ENCODE measurements at places on chromosomes 4 and X. TPM values are rescaled to one million over a fixed set of nuclear protein-coding genes. Genes with fewer than 3 reads are reported as not detected.

Gene AFP
- 3,875 TPM for total RNA-seq

Gene PPP2R2C
- total RNA-seq, result under 0.01 TPM

Gene PIR
- total RNA-seq, result 16.4 TPM

Gene VCX3A
- not detected for total RNA-seq

Gene KIF4A
- under 0.01 TPM for total RNA-seq

Gene HTT-AS
- not detected for total RNA-seq

Gene GUCY1A1
- 9.7 TPM for total RNA-seq

Gene AKAP14
- not detected for total RNA-seq

Gene FGF13
- 2.2 TPM for total RNA-seq

Gene UPF3B
- total RNA-seq, result 3.3 TPM

Gene CT45A2
- not detected for total RNA-seq

Gene MAGIX
- total RNA-seq, result 2.9 TPM

- H3K27ac ChIP-seq, result no peak overlapping the region
- H3K27me3 ChIP-seq, result no peaks in the 10 kb centered on the region
- no peaks in the 10 kb centered on the region for H3K36me3 ChIP-seq
- H3K4me1 ChIP-seq, result no peaks in the 10 kb centered on the region
- no peak overlapping the region for H3K4me3 ChIP-seq
- DNase-seq, result no peak
Observed at GRCh38 chr4:97662133-97662532, 481.1 kb downstream of the STPG2 start.

GRCh38 chr4:55218041-55218440, 92.6 kb upstream of the KDR start:
- no peak overlapping the region for H3K27ac ChIP-seq
- no peaks in the 10 kb centered on the region for H3K4me1 ChIP-seq
- H3K4me3 ChIP-seq, result no peak overlapping the region
- H3K27me3 ChIP-seq, result no peaks in the 10 kb centered on the region
- no peaks in the 10 kb centered on the region for H3K36me3 ChIP-seq

GRCh38 chr4:145804116-145804515, 124.2 kb downstream of the C4orf51 start:
- H3K4me3 ChIP-seq, result no peak overlapping the region
- H3K36me3 ChIP-seq, result no peaks in the 10 kb centered on the region
- DNase-seq, result no peak
- H3K27ac ChIP-seq, result no peak overlapping the region
- peaks cover 22% of the 10 kb centered on the region for H3K4me1 ChIP-seq

DNA sequence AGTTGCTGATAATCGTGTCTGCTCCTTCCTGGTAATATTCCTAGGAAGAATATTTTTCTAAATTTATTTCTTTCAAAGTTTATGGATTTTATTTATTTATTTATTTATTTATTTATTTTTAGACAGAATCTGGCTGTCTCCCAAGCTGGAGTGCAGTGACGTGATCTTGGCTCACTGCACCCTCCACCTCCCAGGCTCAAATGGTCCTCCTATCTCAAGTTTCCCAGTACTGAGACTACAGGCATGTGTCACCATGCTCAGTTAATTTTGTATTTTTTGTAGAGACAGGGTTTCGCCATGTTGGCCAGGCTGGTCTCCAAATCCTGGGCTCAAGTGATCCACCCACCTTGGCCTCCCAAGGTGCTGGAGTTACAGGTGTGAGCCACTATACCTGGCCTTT, 48.9 kb downstream of the PDLIM5 start:
- no peak overlapping the region for H3K4me3 ChIP-seq
- no peaks in the 10 kb centered on the region for H3K27me3 ChIP-seq
- H3K4me1 ChIP-seq, result peaks cover 6% of the 10 kb centered on the region

GRCh38 chr4:22122062-22122461, 173.5 kb upstream of the KCNIP4 start:
- no peak for DNase-seq
- no peaks in the 10 kb centered on the region for H3K4me1 ChIP-seq
- no peak overlapping the region for H3K4me3 ChIP-seq
- no peaks in the 10 kb centered on the region for H3K36me3 ChIP-seq
- H3K27ac ChIP-seq, result no peak overlapping the region

DNA sequence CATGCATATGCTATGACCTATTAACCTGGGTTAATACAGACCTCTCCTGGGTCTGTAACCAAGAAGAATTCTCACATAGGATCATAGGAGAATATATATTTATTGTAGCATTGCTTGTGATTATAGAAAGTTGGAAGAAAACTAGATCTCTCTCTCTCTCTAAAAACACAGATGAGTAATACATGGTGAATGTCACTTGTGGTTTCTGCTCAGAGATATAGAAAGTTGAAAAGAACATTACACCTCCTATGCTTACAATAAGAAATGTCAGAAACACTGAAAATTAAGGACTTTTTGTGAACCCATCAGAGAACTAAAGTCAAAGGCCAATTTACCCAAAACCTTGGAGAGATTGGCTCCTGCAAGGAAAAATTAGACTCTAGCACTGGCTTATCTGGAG, 1389.5 kb downstream of the FAM133A start:
- H3K4me1 ChIP-seq, result no peaks in the 10 kb centered on the region
- no peaks in the 10 kb centered on the region for H3K36me3 ChIP-seq
- H3K27me3 ChIP-seq, result no peaks in the 10 kb centered on the region
- H3K4me3 ChIP-seq, result no peak overlapping the region

DNA sequence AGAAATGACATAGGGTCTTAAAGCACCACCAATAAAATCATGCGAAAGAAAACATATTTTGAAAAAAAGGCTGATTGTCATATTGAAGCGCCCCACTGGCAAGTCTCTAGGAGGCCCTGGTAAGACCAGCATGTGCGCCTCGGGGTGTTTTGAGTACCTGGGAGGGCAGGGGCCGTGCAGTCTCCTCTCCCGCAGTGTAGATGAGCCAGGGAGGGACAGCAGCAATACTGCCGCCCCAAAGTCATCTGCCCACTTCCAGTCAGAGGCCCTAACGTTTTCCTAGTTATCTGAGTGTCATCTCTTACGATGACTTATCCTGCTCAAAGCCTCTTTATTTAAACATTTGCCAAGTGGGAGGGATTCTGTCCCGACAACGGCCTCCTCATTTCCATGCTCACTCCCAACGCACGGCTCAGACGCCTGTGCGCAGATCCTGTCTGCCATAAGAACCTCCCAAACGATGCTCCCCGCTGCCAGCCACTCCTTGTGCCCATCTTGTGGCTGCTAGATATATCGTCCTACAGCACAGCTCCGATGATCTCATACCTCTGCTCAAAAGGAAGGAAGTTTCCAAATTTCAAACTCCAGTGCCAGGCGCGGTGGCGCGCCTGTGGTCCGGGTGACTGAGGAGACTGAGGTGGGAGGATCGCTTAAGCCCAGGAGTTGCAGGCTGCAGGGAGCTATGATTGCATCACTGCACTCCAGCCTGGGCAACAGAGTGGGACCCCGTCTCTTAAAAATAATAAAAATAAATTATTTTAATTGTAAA, 17.2 kb upstream of the SCRG1 start:
- H3K36me3 ChIP-seq, result no peaks in the 10 kb centered on the region
- no peaks in the 10 kb centered on the region for H3K4me1 ChIP-seq
- H3K27ac ChIP-seq, result no peak overlapping the region
- H3K27me3 ChIP-seq, result no peaks in the 10 kb centered on the region

- no peaks in the 10 kb centered on the region for H3K36me3 ChIP-seq
- H3K4me1 ChIP-seq, result peaks cover 19% of the 10 kb centered on the region
- no peak overlapping the region for H3K4me3 ChIP-seq
- no peaks in the 10 kb centered on the region for H3K27me3 ChIP-seq
Observed at GRCh38 chr4:41134581-41134980, 79.8 kb downstream of the APBB2 start.

GRCh38 chr4:13514722-13515121, 29.6 kb downstream of the NKX3-2 start:
- no peak overlapping the region for H3K4me3 ChIP-seq
- H3K27ac ChIP-seq, result no peak overlapping the region
- H3K27me3 ChIP-seq, result peaks cover 9% of the 10 kb centered on the region
- no peaks in the 10 kb centered on the region for H3K36me3 ChIP-seq

- no peak overlapping the region for H3K4me3 ChIP-seq
- H3K27me3 ChIP-seq, result no peaks in the 10 kb centered on the region
- DNase-seq, result no peak
- peak overlapping the region; percentile 15 for H3K27ac ChIP-seq
- peaks cover 15% of the 10 kb centered on the region for H3K36me3 ChIP-seq
- peaks cover 4% of the 10 kb centered on the region for H3K4me1 ChIP-seq
Observed at GRCh38 chr4:39514888-39515401, 12.3 kb downstream of the UGDH start.

- H3K36me3 ChIP-seq, result no peaks in the 10 kb centered on the region
- DNase-seq, result no peak
- H3K27ac ChIP-seq, result peak overlapping the region; percentile 88
- no peaks in the 10 kb centered on the region for H3K27me3 ChIP-seq
Observed at GRCh38 chrX:23742174-23742696, 841 bp downstream of the ACOT9 start.

DNA sequence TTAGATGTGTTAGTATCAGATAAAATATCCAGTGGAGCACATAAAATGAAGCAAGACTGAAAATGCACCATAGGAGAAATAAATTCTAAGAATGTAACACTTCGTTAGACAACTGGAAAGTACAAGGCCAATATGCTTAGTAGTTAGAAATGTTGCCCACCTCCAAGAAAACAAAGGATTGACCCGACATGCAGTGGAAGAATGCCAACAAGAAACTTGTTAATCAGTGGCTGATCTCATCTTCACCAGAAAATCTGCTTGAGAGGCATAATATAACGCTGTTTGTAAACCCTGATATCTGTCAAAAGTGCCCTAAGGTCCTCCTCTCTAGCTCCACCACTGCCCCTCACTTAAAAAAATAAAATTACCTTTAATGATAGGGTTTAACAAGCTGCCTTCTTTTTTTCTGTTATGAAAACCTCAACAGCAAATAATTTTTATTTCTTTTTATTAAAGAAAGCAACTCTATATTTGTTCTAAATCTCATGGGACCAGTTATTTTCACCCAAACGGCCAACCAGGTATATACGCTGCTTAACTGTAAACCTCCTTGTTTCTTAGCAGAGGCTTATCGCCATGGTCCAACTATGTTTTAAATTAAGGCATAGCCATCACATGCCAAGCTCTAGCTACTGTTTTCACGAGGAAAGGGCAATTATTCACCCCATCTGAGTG, 1.8 kb downstream of the RASGEF1B start:
- DNase-seq, result no peak
- H3K27me3 ChIP-seq, result no peaks in the 10 kb centered on the region
- H3K27ac ChIP-seq, result peak overlapping the region; percentile 98

- no peaks in the 10 kb centered on the region for H3K36me3 ChIP-seq
- no peak overlapping the region for H3K4me3 ChIP-seq
- no peak for DNase-seq
- no peaks in the 10 kb centered on the region for H3K27me3 ChIP-seq
Observed at GRCh38 chrX:22109442-22109841, 77.3 kb downstream of the PHEX start.

- no peak overlapping the region for H3K4me3 ChIP-seq
- no peaks in the 10 kb centered on the region for H3K27me3 ChIP-seq
- H3K36me3 ChIP-seq, result no peaks in the 10 kb centered on the region
- H3K27ac ChIP-seq, result no peak overlapping the region
- peaks cover 1% of the 10 kb centered on the region for H3K4me1 ChIP-seq
Observed at GRCh38 chr4:80271801-80272200, 5.3 kb downstream of the FGF5 start.

GRCh38 chr4:176404621-176405020, 84.9 kb downstream of the SPCS3 start:
- H3K4me3 ChIP-seq, result no peak overlapping the region
- H3K27me3 ChIP-seq, result no peaks in the 10 kb centered on the region
- no peaks in the 10 kb centered on the region for H3K36me3 ChIP-seq
- DNase-seq, result no peak

DNA sequence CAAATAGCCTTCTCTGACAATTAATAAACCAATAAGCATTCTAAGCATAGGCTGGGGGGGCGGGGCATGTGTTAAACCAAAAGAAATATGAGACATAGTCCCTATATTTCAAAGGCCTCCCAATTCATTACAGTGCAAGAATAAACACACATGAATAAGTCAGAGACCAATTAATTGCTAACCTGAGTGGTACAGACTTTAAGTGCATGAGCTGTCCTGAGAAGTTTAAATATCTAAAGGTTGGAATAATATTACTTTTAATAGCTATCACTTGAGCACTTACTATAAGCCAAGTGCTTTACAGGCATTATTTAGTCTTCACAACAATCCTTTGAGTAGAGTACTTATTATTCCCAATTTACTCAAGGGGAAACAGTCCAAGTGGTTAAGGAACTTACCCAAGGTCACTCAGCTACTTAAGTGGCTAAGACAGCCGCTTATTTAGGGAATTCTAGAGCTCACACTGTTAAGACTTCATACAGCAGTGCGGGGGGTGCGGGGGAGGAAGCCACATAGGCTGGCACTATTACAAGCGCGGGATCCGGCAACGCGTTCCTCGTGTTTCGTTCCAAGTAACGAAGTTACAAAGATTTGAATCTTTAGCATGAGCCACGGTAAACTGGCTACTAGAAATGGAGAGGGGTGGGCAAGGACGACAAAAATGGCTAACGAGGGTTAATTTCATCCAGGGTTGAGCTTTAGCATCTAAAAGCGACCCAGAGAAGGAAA, 1.4 kb downstream of the THOC2 start:
- H3K4me1 ChIP-seq, result peaks cover 4% of the 10 kb centered on the region
- DNase-seq, result peak; percentile 31
- H3K27me3 ChIP-seq, result no peaks in the 10 kb centered on the region

DNA sequence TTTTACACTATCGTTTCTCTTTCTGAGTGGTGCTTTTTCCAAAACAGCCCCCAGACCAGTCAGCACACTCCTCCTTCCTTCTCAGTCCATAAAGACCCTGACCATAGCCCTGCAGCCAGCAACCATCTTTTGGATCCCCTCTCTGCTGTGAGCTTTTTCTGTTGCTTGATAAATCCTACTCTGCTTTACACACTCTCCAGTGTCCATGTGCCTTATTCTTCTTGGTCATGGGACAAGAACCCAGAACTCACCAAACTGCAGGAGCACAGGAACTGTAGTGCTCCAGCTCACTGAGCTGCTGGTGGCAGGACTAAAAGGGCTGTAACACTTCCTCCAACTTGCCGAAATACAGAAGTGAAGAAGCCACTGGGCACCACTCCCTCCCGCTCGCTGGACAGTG, 32.5 kb downstream of the COX18 start:
- H3K4me1 ChIP-seq, result no peaks in the 10 kb centered on the region
- no peak for DNase-seq
- H3K27ac ChIP-seq, result no peak overlapping the region
- H3K36me3 ChIP-seq, result no peaks in the 10 kb centered on the region

DNA sequence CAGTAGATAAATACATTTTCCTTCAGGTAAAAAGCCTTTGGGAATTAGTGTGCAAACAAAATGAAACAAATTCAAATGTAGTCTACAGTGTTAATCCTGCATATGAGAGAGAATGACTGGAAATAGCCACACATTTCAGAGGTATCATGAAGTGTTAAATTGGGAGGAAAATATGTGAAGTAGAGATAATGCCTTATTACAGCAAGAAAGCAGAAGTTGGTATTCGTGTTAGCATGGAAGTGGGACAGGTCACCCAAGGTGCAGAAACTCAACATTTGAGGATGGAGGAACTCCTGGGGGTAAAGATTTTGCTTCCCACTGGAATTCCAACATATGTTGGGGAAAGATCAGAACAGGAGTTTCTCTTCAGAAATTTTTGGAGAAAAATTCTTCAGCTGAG, 51.3 kb downstream of the EMCN start:
- no peaks in the 10 kb centered on the region for H3K4me1 ChIP-seq
- no peak overlapping the region for H3K4me3 ChIP-seq
- H3K27ac ChIP-seq, result no peak overlapping the region

GRCh38 chrX:19628011-19628575, 112.8 kb upstream of the MAP3K15 start:
- H3K27me3 ChIP-seq, result no peaks in the 10 kb centered on the region
- H3K4me3 ChIP-seq, result no peak overlapping the region
- no peaks in the 10 kb centered on the region for H3K4me1 ChIP-seq
- H3K27ac ChIP-seq, result no peak overlapping the region
- no peaks in the 10 kb centered on the region for H3K36me3 ChIP-seq
- no peak for DNase-seq

All from liver (tissue), 10 donors.